ENCODE measurements at places on chromosomes 6 and 20. TPM values are rescaled to one million over a fixed set of nuclear protein-coding genes. Genes with fewer than 3 reads are reported as not detected.
A peak's percentile ranks its signal among the peaks of the same experiment; 100 is the strongest.

The TTLL9 gene
- not detected for total RNA-seq

The TPBG gene
- not detected for total RNA-seq

The SLC26A8 gene
- total RNA-seq: not detected

The MRAP2 gene
- total RNA-seq: not detected

The CDH26 gene
- total RNA-seq: 0.26 TPM

The CCDC170 gene
- not detected for total RNA-seq

The DCDC2 gene
- total RNA-seq: not detected

- H3K4me1 ChIP-seq: peaks cover 33% of the 10 kb centered on the region
- peak overlapping the region; percentile 34 for H3K4me3 ChIP-seq
- H3K27me3 ChIP-seq: no peaks in the 10 kb centered on the region
Observed at GRCh38 chr20:37071481-37071911, 24.3 kb downstream of the RBL1 start.

DNA sequence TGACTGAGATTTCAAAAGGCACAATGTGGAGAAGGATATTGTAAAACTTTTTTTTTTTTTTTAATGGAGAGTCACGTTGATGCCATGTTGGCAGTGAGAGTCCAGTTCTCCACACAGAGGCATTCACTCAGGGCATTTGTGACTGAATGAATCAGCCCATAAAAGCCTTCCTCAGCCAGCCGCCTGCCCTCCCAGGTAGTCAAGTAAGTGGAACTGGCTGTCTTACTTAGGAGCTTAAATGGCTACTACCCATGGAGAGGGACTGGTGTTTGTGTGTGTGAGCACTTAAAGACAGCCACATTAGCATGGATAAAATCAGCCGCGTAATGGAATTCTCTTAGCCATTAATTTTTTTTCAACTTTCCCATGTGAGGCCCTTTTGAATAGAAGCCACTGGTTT lies 12.6 kb downstream of the AAR2 start:
- H3K36me3 ChIP-seq: peaks cover 53% of the 10 kb centered on the region
- H3K4me1 ChIP-seq: no peaks in the 10 kb centered on the region
- no peak for DNase-seq
- H3K27ac ChIP-seq: no peak overlapping the region
- no peak overlapping the region for H3K4me3 ChIP-seq

DNA sequence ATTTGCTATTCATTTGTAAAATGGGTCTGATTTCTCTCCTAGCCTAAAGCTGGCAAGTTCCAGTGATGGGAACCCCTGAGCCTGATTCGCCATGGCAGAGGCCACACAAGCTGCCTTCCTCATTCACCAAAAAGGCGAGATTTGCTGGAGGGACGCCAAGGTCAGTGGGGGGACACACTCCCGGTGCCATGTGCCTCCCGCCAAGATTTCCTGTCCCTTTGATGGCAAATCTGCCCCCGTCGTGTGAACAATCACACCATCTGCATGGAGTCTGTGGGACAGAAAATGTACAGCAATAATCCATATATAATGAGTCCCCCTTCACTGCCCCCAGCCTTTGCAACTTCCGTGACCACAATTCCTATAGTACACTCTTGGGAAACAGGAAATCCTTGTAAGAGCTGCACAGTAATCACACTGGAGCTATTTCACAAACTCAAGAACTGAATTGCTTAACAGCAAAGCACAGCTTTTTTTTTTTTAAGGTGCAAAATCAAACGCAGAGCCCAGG lies 15.7 kb upstream of the IGF2R start:
- no peak overlapping the region for H3K4me3 ChIP-seq
- H3K36me3 ChIP-seq: no peaks in the 10 kb centered on the region
- H3K27ac ChIP-seq: no peak overlapping the region
- no peaks in the 10 kb centered on the region for H3K4me1 ChIP-seq
- peaks cover 10% of the 10 kb centered on the region for H3K27me3 ChIP-seq

GRCh38 chr20:9338101-9338500 lies 176.3 kb upstream of the LAMP5 start:
- no peak for DNase-seq
- no peaks in the 10 kb centered on the region for H3K36me3 ChIP-seq
- H3K4me3 ChIP-seq: no peak overlapping the region
- H3K27ac ChIP-seq: no peak overlapping the region

GRCh38 chr20:25622450-25623224 lies 1.2 kb downstream of the NANP start:
- H3K4me1 ChIP-seq: peaks cover 19% of the 10 kb centered on the region
- H3K4me3 ChIP-seq: peak overlapping the region; percentile 90
- H3K36me3 ChIP-seq: peaks cover 14% of the 10 kb centered on the region
- no peak for DNase-seq

- H3K27me3 ChIP-seq: peaks cover 2% of the 10 kb centered on the region
- no peak overlapping the region for H3K27ac ChIP-seq
Observed at GRCh38 chr20:20318365-20319161, 49.3 kb upstream of the INSM1 start.

DNA sequence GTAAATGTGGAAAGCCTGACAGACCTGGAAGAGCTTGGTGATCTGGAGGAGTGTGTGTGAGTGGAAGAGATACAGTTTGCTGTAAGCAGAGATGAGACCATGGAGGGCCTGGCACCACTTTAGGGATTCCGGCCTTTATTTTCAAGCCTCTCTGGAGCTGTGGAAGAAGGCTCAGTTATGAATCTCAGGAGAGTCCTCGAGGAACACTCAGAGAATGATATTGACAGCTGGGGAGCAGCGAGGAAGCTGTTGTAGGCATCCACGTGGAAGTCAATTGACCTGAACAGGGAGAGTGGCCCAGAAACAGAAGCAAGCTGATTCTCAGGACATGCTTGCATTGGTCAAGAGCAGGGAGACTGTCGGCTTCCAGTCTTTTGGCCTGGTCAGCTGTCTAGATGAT lies 108.4 kb upstream of the FOXQ1 start:
- H3K27ac ChIP-seq: no peak overlapping the region
- H3K4me1 ChIP-seq: peaks cover 2% of the 10 kb centered on the region
- H3K36me3 ChIP-seq: no peaks in the 10 kb centered on the region
- H3K4me3 ChIP-seq: no peak overlapping the region

- H3K4me3 ChIP-seq: no peak overlapping the region
- H3K4me1 ChIP-seq: peaks cover 7% of the 10 kb centered on the region
- DNase-seq: no peak
- H3K36me3 ChIP-seq: peaks cover 3% of the 10 kb centered on the region
- H3K27ac ChIP-seq: no peak overlapping the region
Observed at GRCh38 chr20:1247689-1248088, 18.4 kb upstream of the SNPH start.

- H3K27ac ChIP-seq: no peak overlapping the region
- no peaks in the 10 kb centered on the region for H3K27me3 ChIP-seq
- no peak overlapping the region for H3K4me3 ChIP-seq
Observed at GRCh38 chr6:104969785-104970581, 13.1 kb downstream of the LIN28B start.

DNA sequence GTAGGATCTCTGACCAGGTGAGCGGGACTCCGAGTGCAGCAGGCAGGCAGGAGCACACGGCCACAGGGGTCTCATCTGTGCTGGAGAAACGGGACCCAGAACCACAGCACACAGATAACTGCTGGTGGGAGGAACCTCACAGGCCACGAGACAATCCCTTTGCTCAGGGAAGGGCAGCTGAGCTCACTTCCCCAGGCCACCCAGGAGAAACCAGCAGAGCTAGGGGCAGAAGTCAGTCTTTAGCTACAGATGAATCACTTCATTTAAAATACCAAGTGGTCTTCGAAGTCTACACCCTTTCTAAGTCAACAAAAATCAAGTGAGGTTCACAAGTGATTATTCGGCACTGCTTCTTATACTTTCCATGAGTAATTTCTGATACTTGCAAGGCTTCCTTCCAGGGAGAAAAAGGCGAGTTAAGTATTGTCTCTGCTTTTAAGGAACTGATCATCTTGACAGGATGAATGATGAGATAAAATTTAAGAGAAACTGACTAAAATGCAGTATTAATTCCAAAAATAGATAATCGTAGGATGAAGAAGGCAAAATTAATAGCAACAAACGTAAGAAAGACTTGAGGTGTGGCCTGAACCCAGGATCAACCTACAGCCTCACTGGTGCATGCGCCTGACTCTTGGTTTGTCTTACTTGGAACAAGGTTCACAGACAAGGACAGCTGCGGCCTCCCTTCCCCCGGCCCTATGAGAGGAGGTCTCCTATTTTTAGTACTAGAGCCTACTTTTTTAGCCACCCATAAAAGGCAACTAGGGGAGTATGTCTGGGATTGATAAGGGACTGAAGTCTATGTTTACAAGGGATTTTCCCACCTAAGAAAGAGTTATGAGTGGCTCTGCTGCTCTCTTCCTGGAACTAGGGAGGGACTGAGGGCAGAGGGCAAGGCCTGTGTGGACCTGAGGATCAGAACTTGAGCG lies 233.6 kb downstream of the TTLL2 start:
- H3K27me3 ChIP-seq: no peaks in the 10 kb centered on the region
- DNase-seq: no peak
- H3K4me3 ChIP-seq: no peak overlapping the region
- H3K4me1 ChIP-seq: no peaks in the 10 kb centered on the region

GRCh38 chr6:72939004-72939403 lies 286.3 kb downstream of the KHDC1L start:
- no peak overlapping the region for H3K27ac ChIP-seq
- H3K4me3 ChIP-seq: no peak overlapping the region
- no peak for DNase-seq
- H3K27me3 ChIP-seq: no peaks in the 10 kb centered on the region
- H3K36me3 ChIP-seq: no peaks in the 10 kb centered on the region

DNA sequence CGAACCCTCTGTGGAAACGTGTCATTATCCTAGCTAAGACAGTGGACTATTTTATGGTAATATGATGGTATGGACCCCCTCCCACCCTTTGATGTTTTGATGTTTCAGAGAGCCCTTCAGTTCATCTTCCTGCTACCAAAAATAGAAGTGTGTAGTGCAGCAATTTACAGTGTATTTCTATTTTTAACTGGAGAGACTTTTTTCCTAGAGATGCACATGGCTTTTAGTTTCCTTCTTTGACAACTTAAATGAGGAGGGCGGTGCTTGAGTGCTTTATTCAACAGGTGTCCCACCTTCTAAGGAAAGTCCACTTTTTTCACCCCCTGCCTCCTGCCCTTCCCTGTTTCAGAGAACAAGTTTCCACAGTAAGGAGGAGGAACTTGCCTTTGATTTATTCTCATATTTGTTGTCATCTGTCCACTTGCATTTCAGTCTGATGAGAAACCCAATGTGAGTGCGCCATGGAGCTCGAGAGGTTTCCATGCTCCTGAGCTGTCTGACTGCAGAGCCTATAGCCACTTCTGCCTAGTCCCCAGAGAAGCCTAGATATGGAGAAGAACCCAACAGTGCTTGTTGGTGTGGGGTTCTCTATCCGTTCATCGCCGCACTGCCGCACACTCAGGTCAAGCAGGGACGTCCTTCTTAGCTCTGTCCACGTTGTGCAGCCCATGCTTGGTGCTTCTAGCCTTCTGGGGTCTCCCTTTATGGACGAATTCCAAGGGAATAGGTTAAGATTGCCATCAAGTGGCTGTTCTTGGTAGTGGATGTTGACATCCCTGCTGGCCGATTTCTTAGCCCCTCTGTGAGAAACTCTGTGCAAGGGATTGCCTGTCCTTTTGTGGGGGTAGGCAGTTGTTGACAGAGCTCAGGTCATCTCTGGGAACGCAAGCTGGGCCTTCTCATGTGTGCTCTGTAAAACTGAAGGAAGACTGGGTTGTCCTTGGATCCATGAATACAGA lies 144.2 kb downstream of the JARID2 start:
- peak; percentile 51 for DNase-seq
- no peaks in the 10 kb centered on the region for H3K27me3 ChIP-seq
- peaks cover 23% of the 10 kb centered on the region for H3K36me3 ChIP-seq
- H3K4me3 ChIP-seq: no peak overlapping the region
- H3K27ac ChIP-seq: peak overlapping the region; percentile 73
- peaks cover 82% of the 10 kb centered on the region for H3K4me1 ChIP-seq

- H3K27ac ChIP-seq: no peak overlapping the region
- no peaks in the 10 kb centered on the region for H3K27me3 ChIP-seq
- H3K4me1 ChIP-seq: no peaks in the 10 kb centered on the region
- no peak for DNase-seq
- no peak overlapping the region for H3K4me3 ChIP-seq
Observed at GRCh38 chr20:5810800-5811422, 60.7 kb downstream of the SHLD1 start.

GRCh38 chr6:6612308-6612707 lies 23.8 kb downstream of the LY86 start:
- peaks cover 44% of the 10 kb centered on the region for H3K36me3 ChIP-seq
- H3K4me3 ChIP-seq: no peak overlapping the region
- H3K27me3 ChIP-seq: no peaks in the 10 kb centered on the region
- peak overlapping the region; percentile 96 for H3K27ac ChIP-seq
- H3K4me1 ChIP-seq: peaks cover 80% of the 10 kb centered on the region
- peak; percentile 58 for DNase-seq

DNA sequence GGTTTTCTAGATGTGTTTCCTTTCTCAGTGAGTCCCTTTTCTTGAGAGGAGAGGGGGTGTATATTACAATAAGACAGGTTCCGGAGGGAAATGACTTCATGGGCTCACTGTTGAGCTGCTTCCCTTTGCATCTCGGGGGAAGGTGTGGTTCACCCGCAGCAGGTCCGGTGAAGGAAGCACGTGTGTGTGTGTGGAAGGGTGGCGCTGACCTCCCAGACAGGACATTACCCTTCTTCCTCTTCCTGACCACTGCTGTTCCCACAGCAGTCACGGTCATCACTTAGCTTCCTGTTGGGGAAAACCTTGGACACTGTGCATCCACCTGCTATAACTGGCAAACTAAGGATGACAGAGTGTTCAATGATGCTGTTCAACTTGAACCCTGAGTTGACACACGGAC lies 83.6 kb downstream of the PLEKHG1 start:
- no peak for DNase-seq
- H3K4me3 ChIP-seq: no peak overlapping the region
- H3K27me3 ChIP-seq: no peaks in the 10 kb centered on the region

GRCh38 chr6:148001844-148002642 lies 340.6 kb upstream of the SASH1 start:
- DNase-seq: no peak
- H3K4me3 ChIP-seq: no peak overlapping the region
- no peak overlapping the region for H3K27ac ChIP-seq
- no peaks in the 10 kb centered on the region for H3K4me1 ChIP-seq
- no peaks in the 10 kb centered on the region for H3K27me3 ChIP-seq
- no peaks in the 10 kb centered on the region for H3K36me3 ChIP-seq

GRCh38 chr20:17014217-17014616 lies 212.6 kb upstream of the PCSK2 start:
- H3K4me1 ChIP-seq: no peaks in the 10 kb centered on the region
- H3K27me3 ChIP-seq: no peaks in the 10 kb centered on the region
- DNase-seq: no peak
- H3K4me3 ChIP-seq: no peak overlapping the region
- no peaks in the 10 kb centered on the region for H3K36me3 ChIP-seq

DNA sequence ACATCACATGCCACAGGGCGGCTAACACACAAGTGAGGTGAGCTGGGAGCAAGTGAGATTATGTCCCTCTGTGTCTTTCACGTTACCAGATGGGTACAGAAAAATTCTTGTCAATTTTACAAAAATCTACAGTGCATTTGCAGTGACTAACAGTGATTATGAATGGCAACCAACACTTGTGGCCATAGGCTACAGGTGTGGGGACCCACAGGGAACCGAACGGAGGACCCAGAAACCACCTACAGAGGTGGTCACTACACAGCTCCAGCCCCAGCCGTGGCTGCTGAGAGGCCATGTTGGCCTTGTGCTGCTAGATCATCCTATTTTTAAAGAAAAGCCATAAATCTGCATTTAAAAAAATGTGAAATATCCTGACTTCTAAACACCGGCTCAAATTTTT lies 50.2 kb downstream of the FYN start:
- H3K36me3 ChIP-seq: peaks cover 33% of the 10 kb centered on the region
- peak overlapping the region; percentile 11 for H3K4me3 ChIP-seq
- DNase-seq: peak; percentile 11

- H3K4me1 ChIP-seq: peaks cover 11% of the 10 kb centered on the region
- no peak overlapping the region for H3K27ac ChIP-seq
- H3K27me3 ChIP-seq: no peaks in the 10 kb centered on the region
- peaks cover 3% of the 10 kb centered on the region for H3K36me3 ChIP-seq
Observed at GRCh38 chr6:110554966-110555460, 78.6 kb upstream of the SLC22A16 start.
